ENCODE measurements at places on chromosomes 7 and 10. TPM values are rescaled to one million over a fixed set of nuclear protein-coding genes. Genes with fewer than 3 reads are reported as not detected.

DNA sequence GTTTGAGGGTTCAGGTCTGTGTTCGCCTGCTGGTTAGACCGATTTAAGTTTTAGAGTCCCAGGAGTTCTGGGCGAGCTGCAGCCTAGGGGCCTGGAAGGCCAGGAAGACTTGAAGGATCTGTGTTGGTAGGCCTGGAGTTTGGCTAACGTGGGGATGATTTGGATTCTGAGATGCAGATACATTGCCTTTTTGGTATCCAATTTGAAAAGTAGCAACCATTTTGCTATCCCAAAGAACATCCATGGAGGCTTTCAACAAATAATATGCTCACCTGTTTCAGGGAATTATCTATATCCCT is 433 bp upstream of the TRIM4 start:
- ATAC-seq = no peak

Gene ADIRF
- 46.1 TPM for total RNA-seq

DNA sequence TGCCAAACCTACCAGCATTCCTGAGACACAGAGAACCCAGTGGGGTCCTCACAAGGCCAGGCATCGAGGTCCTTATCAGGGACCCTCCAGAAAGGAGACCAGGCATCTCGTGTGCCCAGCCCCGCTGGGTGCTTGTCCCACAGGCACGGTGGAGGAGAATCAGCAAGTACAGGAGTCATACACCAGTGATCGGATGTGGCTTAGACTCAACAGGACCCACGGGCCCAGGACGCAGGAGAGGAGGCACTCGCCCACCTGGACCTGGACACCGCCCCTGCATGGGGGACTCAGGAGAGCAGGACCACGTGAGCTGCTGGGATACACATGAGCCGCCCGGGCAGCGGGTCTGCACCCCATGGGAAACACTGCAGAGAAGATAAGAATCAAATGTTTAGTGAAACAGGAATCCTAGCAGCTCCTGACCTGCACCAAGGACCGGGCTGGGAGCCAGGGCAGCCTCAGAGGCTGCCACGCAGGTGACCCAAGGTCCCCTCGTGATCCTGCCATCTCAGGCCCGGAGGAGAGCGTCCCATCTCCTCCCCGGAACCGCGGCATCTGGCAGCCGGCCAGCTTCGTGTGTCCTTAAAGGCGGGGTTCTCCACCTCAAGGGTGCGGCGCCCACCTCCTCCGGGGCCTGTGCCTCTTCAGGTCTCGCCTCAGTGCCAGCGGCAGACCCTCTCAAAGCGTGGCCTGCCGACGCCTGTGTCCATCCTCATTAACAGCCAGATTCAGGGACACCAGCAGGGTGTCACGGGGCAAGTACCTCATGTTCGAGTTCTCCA is 59.2 kb downstream of the FOXL3 start:
- ATAC-seq = no peak

Gene ANAPC16
- total RNA-seq = 64.4 TPM

Gene LRWD1
- 8.7 TPM for total RNA-seq

GRCh38 chr7:94422827-94423460 is 28.2 kb downstream of the COL1A2 start:
- ATAC-seq = no peak

- no peak for ATAC-seq
Observed at GRCh38 chr7:499853-500485, 19.7 kb downstream of the PDGFA start.

Measured in esophagus mucosa (tissue), 1 donor.